ENCODE measurements at places on chromosomes 5 and 9. TPM values are rescaled to one million over a fixed set of nuclear protein-coding genes. Genes with fewer than 3 reads are reported as not detected.

RORB gene
- 0.74 TPM for total RNA-seq

CER1 gene
- 0.74 TPM for total RNA-seq

MYMK gene
- 1.2 TPM for total RNA-seq

PCDHB6 gene
- total RNA-seq: 1.1 TPM

GRCh38 chr5:28374492-28374967, 1336.1 kb upstream of the CDH9 start:
- DNase-seq: no peak

DNA sequence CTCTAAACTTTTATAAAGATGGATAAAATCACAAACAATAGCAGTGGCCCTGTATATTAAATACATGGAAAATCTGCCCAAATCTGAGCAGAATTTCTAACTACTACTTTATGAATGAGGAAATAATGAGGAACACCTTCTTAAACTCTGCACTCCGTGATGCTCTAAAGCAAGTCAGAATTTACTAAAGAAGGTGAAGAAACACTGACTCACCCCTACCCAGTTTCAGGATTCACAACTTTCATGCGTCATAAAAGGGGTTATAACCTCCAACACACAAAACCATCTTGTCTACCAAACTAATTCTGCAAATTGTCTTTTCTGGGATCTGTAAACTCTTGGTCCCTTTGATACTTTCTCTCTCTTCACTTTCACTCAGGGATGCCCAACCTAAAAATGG, 561.1 kb upstream of the ACO1 start:
- DNase-seq: no peak
